Activated CD4-positive, alpha-beta T cell treated with anti-CD3 and anti-CD28 coated beads, Interleukin-2, amount 10 ng/mL, durations not matched to agents 24 days and 14 days (primary cell): ENCODE measurements at places on chromosomes 16 and 17.

DNA sequence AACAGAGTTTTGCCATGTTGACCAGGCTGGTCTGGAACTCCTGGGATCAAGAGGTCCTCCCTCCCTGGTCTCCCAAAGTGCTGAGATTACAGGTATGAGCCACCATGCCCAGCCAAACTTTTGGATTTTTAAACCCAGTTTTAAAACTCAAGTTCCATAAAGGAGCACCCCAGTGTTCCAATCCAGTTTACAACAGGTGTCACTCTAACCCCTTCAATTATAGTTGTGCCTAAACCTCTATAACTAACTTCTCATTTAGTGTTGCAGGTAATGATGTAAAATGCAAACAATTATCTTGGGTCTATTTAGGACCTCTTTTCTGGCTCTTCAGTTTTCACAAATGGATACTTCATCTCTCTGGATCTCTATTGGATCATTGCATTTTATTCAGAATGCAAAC lies 7.8 kb upstream of the ADAP2 start:
- DNase-seq = no peak

- peak; percentile 92 for DNase-seq
These were observed 24.0 kb downstream of the CCR7 start for GRCh38 chr17:40541060-40541872.

DNA sequence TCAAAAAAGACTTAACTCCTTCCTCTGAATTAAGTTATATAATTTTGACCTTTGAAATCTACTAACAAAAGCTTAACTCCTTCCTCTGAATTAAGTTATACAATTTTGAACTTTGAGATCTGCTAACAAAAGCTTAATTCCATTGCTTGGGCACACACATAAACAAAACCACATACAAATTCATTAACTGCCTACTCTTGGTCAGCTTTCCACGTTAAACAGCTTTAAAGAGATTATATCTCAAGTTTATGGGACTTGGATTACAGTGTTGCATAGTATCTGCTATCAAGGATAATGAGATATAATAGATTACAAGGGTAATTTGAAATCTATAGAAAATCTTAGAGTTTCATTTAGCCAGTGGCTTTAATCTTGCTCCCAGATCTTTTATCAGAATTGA lies 23.5 kb downstream of the COX10 start:
- no peak for DNase-seq

DNA sequence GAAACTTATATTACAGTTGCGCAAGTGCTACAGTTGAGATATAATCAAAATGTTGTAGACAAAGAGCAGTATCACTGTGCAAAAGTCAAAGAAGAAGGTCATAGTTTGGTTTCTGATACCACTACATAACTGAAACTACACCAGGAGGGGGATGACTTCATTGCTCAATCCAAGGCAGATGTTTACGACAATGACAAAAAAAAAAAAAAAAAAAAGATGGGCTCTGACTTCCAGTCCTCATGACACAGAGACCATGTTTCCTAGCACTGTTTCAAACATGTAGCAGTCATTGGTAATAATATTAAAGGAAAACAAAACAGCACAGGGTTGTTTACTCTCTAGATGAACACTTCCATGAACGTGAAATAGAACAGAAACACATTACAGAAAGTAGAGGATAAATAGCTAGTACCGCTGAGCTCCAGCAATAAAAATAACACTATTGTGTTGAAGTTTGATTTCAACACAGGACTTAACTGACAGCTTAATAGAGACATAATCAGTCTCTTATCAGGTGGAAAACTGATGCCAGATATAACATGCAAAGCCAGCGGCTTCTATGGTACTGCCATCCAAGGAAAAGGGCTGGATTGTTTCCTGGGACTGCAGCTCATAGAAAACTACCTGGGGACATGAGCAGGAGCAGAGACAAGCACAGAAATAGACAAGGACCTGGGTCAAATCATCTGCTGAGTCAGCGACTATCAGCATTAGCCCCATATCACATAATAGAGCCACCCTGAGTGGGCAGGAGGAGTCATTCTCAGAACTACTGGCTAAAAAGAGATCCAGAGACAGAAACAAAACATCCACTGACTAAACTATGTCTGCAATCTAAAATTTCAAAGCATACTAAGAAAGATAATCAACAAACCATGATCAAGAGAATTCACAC lies 463.6 kb upstream of the SOX9 start:
- DNase-seq = no peak

DNA sequence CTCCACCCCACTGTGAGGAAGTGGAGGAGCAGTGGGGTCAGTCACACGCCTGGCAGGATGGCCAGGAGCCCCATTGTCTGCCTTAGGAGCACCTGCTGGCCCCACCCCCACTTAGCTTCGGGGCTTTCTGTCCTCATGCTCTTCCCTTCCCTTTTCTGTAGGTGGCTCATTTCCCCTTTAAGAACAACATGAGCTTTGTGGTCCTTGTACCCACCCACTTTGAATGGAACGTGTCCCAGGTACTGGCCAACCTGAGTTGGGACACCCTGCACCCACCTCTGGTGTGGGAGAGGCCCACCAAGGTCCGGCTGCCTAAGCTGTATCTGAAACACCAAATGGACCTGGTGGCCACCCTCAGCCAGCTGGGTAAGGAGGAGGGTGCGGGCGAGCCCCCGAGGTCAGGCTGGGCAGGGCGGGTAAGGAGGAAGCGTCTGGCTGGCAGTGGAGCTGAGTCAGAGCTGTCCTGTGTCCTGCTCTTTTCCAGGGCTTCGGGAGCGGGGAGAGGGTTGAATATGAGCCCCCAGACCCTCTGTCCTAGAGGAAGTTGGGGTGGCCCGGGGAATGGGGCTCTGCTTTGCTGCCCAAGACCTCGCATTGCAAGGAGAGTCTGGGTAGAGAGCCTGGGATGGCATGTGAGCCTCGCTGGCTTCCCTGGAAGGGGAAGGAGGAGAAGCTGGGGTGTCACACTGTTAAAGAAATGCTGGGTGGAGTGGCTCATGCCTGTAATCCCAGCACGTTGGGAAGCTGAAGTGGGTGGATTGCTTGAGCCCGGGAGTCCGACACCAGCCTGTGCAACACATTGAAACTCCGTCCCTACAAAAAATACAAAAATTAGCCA lies 9.2 kb upstream of the SERPINF1 start:
- DNase-seq = no peak

DNA sequence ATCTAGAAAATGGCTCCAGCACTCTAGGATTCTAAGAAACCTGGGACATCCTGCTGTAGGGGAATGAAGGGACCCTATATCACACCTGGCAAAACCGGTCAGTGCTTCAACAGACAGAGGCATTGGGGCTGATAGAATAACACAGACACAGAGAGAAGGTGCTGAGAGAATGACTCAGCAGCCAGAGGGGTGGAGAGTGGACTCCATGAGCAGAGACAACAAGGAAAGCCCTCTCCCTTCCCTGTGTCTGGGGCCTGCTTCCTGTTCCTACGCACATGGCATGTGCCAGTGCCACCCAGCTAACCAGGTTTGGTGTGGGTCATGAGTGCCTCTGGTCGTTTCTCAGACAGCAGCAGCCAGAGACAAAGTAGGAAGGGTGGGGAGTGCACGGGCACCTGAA lies 140.3 kb downstream of the CCT6B start:
- DNase-seq = no peak

DNA sequence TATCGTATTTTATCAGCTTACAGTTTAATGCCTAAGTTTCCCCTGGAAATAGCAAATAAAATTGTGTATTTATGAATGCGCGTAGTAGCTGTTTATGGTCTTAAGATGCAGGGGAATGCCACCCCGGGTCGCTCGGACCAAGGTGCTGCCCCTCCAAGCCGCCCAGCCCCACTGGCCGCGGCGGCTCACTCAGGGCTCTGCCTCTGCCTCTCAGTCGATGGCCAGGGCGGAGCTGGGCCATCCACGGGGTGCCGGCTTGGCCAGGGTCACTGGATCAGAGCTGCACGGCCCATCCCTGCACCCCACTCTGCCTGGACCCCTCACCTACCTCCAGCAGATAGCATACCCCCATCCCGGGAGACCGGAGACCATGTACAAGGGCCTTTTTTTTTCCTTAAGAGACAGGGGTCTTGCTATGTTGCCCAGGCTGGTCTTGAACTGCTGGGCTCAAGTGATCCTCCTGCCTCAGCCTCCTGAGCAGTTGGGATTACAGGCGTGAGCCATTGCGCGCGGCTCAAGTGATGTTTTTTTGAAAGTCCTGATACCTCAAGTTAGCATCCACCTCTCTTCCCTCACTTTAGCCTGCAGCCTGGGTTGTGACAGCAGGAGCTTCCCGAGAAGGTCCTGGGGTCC lies 11.0 kb downstream of the PRSS27 start:
- no peak for DNase-seq

GRCh38 chr17:73291260-73291801 lies 20.5 kb downstream of the CDC42EP4 start:
- no peak for DNase-seq

DNA sequence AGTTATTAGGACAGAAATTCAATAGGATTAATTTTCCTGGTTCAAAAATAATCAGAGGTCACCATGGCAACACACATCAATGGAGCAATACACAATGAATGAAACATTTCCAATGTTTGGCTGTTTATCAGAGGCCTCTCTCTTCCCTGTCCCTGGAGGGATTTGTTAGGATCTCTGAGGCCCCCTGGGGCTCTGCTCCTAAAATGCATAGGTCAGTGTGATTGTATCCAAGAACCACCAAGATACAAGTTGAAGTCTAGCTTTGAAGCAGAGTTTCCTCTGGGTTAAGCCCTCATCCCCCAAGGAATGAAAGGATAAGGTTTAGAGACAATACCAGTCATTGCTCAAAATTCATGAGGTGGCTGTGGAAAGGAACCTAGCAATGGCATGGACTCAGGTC lies 561.2 kb upstream of the C16orf82 start:
- no peak for DNase-seq

DNA sequence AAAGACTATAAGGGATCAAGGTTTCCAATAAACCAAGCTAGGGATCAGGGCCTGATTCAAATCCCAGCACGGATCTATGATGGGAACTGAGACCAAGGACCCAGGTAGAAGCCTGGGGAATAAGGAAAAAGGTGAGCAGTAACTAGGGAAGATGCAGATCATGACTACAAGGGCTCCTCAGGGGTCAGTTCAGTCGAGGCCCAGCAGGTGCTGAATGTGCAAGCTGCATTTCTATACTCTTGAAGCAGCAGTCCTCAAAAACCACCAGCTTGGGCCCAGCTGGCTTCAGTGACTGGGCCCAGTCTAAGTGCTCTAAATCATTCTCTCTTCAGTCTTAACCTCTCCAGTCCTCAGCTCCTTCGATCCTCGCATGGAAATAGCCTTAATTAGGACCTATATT lies 228.8 kb upstream of the AXIN2 start:
- DNase-seq = no peak

DNA sequence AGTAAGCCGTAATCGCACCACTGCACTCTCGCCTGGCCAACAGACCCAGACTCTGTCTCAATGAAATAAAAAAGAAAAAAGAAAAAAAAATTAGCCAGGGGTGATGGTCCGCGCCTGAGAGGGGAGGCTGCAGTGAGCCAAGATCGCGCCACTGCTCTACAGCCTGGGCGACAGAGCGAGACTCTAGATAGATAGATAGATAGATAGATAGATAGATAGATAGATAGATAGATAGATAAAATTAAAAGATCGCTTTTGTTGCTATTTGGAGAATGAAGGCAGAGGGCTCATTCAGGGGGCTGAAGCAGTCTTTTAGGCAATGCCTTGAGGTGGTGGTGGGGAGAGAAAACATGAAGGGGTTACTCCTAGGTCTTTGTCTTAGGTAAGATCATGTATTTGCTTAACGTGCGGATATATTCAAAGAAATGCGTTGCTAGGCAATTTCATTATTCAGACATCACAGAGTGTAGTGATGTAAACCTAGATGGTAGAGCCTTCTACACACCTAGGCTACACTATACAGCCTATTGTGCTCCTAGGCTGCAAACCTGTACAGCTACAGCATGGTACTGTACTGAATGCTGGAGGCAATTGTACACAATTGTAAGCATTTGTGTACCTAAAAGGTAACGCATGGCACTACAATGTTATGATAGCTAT lies 4.3 kb upstream of the HES7 start:
- no peak for DNase-seq

DNA sequence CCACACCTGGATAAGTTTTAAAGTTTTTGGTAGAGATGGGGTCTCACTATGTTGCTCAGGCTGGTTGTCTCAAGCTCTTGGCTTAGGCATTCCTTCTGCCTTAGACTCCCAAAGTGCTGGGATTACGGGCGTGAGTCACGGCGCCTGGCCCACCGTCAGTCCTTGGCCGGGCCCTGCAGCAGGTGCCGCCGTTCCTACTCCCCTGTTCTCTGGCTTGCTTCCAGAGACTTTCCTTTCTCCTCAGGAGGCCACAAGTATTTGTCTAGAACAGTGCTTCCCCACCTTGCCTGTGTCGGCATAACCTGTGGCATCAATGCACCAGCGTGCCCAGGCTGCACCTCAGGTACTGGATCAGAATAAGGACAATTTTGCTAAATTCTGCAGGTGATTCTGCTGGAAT lies 3.0 kb upstream of the MGAT5B start:
- no peak for DNase-seq

DNA sequence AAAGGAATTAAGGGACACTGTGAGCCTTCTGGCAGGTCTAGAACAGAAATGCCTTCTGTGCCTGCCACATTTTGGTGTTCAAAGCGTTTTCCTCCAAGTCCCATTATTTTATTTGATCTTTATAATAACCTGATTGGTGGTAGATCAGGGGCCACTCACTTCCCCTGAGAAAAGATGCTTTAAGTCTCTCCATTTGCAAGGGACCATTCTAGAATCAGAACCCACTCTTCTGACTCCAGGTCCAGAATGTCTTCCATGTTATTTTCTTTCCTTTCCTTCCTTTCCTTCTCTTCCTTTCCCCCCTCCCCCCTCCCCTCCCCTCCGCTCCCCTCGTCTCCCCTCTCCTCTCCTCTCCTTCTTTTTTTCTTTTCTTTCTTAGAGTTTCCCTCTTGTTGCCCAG lies 19.3 kb upstream of the CDC42EP4 start:
- DNase-seq = no peak

GRCh38 chr17:76569607-76570279 lies 15.9 kb downstream of the ST6GALNAC2 start:
- DNase-seq = no peak

- no peak for DNase-seq
These were observed 70.2 kb downstream of the ARHGAP44 start for GRCh38 chr17:12859520-12859919.
